Mesothelial cell of epicardium (in vitro differentiated cells): ENCODE measurements at places on chromosomes 3 and 15. TPM values are rescaled to one million over a fixed set of nuclear protein-coding genes. Genes with fewer than 3 reads are reported as not detected.

The USP8 gene
- total RNA-seq: 55.9 to 61.6 TPM (median 56.1 TPM) in 3 replicates

- peak overlapping the region; percentile 48 for H3K4me3 ChIP-seq
- no peak for DNase-seq
- H3K4me1 ChIP-seq: peaks cover 66% of the 10 kb centered on the region
These were observed 134.4 kb downstream of the TMCO5A start for GRCh38 chr15:38068626-38069391.

The ESYT3 gene
- total RNA-seq: 5.9 to 6.9 TPM (median 6.8 TPM) in 3 replicates

DNA sequence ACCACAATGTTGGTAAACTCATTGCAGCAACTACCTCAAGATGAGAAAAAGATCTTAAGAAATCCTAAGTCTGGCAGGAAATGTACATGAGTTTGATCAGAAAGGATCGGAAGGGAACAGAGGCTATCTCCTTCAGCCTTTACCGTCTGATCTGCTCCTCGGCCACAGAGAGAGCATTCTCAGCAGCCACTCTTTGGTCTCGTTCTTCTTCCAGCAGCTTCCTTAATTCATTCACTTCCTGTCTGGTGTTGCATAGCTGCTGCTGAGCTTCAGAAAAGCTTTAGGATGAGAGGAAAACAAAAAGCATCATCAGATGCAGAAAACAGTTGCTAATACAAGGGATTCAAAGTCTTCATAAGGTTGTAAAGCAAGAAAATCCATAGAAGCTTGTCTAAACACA, 6.6 kb upstream of the HCLS1 start:
- peaks cover 49% of the 10 kb centered on the region for H3K36me3 ChIP-seq
- H3K27me3 ChIP-seq: no peaks in the 10 kb centered on the region
- DNase-seq: no peak
- no peak overlapping the region for H3K27ac ChIP-seq

The C3orf85 gene
- not detected in 3 replicates for total RNA-seq

The EXD1 gene
- not detected in 3 replicates for total RNA-seq

DNA sequence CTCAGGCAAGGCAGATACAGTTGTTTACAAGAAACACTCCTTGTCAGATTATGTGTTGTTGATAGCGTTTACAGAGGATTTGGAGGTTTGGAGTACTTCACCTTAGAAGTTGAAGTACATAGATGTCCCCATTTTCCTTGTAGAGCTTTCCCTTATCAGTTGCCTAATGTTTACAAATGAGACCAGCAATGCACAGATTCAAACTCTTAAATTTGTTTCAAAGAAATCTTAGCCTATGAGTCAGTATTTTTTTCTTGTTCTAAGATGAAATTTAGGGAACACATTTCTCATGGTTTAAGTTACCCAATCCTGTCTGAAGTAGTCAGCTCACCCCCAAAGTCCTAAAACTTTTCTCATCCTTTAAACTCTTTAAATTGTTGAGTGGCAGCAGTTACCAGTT, 6.3 kb upstream of the EIF5A2 start:
- peaks cover 8% of the 10 kb centered on the region for H3K36me3 ChIP-seq
- H3K4me1 ChIP-seq: no peaks in the 10 kb centered on the region
- no peak for DNase-seq

DNA sequence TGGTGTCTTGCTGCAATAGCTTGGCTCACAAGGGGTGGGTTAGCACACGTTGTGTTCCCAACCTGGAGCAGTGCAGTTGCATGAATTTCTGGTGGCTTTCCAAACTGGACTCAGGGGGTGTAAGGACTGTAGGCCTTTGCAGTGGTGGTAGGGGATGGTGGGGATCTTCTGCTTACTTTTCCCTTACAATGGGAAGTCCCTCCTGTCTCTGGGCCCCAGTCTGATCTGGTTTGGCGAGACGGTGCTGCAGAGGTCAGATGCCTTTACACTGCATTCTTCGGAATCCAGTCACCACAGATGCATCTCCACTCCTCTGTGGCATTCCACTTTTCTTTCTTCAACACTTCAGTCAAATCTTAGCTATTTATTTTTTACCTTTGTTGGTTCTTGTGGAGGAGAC, 132.1 kb downstream of the DOCK3 start:
- H3K27me3 ChIP-seq: no peaks in the 10 kb centered on the region
- no peak for DNase-seq
- peaks cover 22% of the 10 kb centered on the region for H3K4me1 ChIP-seq
- peak overlapping the region; percentile 97 for H3K27ac ChIP-seq
- H3K4me3 ChIP-seq: peak overlapping the region; percentile 18

DNA sequence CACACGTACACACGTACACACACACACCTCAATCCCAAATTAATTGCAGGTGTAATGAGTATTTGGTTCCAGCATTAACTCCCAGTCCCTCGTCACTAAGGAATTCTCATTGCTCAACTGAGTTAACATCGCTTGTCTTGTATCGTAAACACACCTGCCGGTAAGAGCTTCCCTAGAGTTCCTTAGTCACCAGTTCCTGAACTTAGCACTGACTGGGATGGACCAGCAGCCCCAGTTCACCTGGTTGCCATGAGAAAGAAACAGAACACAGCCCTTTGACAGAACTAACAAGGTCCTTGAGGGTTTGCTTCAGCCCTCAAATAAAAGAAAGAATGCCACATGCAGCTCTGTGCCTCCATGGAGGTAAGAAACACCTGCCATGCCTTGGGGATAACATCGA, 66.3 kb upstream of the SLCO3A1 start:
- peaks cover 26% of the 10 kb centered on the region for H3K27me3 ChIP-seq
- no peak for DNase-seq
- no peaks in the 10 kb centered on the region for H3K36me3 ChIP-seq
- no peak overlapping the region for H3K27ac ChIP-seq
- H3K4me1 ChIP-seq: no peaks in the 10 kb centered on the region
- H3K4me3 ChIP-seq: no peak overlapping the region

DNA sequence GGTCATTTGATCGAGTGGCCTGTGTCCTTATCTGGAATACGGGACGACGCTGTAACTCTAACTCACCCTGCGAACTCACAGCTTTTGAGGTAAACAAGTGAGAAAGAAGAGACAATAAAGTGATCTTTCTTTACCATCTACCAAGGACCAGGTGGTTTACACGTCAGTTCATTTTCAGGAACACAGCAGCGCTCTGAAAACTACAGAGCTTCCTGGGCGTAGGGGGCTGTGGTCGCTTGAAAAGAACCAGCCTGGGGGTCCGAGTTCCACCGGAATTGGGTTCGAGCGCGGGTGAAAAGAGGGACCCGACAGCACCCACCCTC, 357 bp downstream of the KIAA1143 start:
- peaks cover 13% of the 10 kb centered on the region for H3K4me1 ChIP-seq
- H3K36me3 ChIP-seq: peaks cover 47% of the 10 kb centered on the region
- H3K4me3 ChIP-seq: peak overlapping the region; percentile 82
- no peak for DNase-seq
- H3K27me3 ChIP-seq: no peaks in the 10 kb centered on the region

GRCh38 chr3:108509263-108509662, 1.1 kb downstream of the MYH15 start:
- no peaks in the 10 kb centered on the region for H3K27me3 ChIP-seq
- H3K4me3 ChIP-seq: no peak overlapping the region
- H3K4me1 ChIP-seq: no peaks in the 10 kb centered on the region
- H3K36me3 ChIP-seq: no peaks in the 10 kb centered on the region
- no peak overlapping the region for H3K27ac ChIP-seq

GRCh38 chr3:183249006-183249718, 3.9 kb upstream of the B3GNT5 start:
- H3K36me3 ChIP-seq: no peaks in the 10 kb centered on the region
- no peak for DNase-seq
- H3K27me3 ChIP-seq: no peaks in the 10 kb centered on the region
- H3K4me3 ChIP-seq: no peak overlapping the region
- H3K27ac ChIP-seq: no peak overlapping the region

DNA sequence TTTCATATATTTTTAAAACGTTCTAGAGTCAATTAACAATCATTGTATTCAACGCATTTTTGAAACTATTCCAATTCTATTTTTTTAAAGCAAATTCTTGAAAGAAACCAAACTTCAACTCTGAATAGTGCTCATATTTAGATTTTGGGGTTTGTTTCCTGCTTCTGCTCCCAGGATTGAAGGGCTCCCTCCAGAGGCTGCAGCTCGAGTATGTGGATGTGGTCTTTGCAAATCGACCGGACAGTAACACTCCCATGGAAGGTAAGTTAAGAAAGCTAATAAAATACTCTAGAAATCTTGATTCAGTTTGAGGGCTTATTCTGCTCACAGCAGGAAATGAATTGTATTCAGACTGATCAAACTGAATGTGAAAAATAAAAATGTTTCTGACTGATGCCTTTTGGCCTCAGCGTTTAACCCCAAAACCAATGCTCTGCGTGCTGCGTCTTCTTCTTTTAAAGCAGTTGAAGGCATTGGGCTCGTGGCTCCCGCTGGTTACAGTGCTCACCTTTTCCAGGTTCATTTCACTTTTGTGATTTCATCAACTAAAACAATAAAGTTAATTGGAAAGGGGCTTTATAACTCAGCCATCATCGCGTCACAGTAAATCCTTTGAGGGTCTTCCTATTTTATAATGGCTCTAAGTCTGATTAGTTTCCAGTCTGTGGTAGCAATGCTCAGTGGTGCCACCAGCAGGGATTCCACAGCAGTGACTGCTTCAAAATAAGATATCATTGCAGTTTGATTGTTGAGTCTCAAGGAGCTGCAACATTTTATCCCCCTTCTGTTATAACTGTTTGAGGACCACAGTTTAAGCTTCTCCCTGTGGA, 80.1 kb downstream of the SSR3 start:
- no peak for DNase-seq
- H3K4me1 ChIP-seq: peaks cover 59% of the 10 kb centered on the region
- no peaks in the 10 kb centered on the region for H3K36me3 ChIP-seq
- peak overlapping the region; percentile 52 for H3K4me3 ChIP-seq
- H3K27ac ChIP-seq: peak overlapping the region; percentile 85
